ENCODE measurements at places on chromosomes 11 and 22.

- DNase-seq = no peak
Measured at GRCh38 chr11:110409174-110409573, 20.6 kb upstream of the FDX1 start.

DNA sequence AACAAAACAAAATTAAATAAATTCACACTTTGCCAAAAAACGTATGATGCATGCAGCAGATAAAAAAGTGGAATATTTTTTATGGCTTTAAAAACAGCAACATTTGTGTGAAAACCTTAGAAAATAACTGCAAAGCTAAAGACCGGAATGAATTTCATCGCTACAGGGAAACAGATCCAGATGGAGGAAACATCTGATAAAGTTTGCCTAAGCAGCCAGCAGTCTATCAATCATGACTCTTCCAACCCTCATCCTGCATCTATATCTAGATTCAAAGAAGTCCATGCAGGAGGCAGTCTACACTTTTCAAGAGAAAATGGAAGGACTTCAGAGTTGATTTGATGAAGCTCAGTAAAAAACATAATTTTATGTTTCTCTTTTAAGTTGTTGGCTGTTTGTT, 126.8 kb downstream of the SWAP70 start:
- DNase-seq = no peak

GRCh38 chr11:61509043-61510029, 787 bp downstream of the LRRC10B start:
- DNase-seq = peak; percentile 83

- no peak for DNase-seq
Measured at GRCh38 chr11:7964873-7965272, 374 bp downstream of the NLRP10 start.

DNA sequence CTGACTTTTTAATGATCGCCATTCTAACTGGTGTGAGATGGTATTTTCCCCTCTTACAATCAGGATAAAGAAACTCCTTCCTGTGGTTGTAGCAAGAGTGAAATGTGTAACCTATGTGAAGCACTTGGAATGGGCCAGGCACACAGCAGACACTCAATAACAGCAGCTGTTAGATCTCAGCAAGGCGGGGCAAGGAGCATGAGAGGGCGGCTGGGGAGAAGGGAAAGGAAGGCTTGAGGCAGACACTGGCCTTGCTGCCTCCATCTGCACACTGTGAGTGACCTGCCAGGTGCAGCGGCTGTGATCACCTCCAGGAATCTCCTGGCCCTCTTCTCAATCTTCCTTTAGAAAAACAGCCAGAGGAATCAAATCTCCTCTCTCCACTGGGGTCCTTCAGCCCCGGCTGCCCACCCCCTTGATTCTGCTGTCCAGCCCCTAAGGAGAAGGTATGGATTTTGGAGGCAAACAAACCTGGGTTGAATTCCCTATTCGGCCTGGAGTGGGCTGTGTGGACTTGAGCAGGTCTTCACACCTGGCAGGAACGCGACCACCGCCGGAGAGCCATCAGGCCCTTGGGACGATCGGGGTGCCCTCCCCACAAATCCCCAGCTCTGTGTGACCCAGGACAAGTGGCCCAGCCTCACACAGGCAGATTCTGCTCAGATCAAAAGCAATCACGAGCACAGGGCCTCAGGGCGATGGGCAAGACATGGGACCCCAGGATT, 49.0 kb downstream of the RPUSD4 start:
- no peak for DNase-seq

DNA sequence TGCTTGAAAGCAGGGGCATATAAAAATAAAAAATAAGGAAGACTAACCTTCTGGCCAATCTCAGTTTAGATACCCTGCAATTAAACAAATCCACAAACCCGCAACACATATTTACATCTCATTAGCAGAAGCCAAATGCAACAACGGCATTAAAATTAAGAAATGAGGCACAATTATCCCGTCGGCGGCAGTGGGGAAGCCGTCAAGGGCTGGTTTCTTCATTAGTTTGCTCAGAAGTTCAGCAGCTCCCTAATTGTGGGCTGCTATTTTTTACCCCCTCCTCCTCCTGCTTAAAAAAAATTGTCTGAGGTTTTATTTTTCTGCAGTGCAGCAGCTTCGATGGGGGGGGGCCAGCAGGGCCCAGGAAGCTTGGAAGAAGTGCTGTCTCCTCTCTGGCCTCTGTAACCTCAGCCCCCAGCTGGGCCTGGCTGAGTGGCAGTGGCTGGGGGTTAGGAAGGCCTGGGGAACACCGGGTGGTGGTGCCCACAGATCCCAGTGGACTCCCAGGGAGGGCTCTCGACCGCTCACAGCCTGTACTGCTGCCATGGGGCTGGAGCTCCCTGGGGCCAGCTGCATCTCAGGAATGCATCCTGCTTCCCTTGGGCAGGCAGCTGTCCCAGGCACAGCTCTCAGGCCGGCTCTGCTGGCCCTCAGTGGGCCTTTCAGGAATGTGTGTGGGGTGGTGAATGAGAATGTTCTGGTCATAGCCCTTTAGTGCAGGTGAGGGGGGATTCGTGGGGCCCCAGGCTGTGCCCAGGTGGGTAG, 148.7 kb upstream of the B3GAT1 start:
- peak; percentile 51 for DNase-seq

- no peak for DNase-seq
Measured at GRCh38 chr11:996681-997080, 39.8 kb downstream of the MUC6 start.

- no peak for DNase-seq
Measured at GRCh38 chr11:113201054-113201818, 113.1 kb upstream of the TTC12 start.

All from femur (tissue), 1 donor.